ENCODE measurements at places on chromosomes 1 and 21. TPM values are rescaled to one million over a fixed set of nuclear protein-coding genes. Genes with fewer than 3 reads are reported as not detected.

The GBP6 gene
- total RNA-seq, result 0.80 TPM

The LRP8 gene
- total RNA-seq, result 0.76 TPM

The C8A gene
- total RNA-seq, result not detected

GRCh38 chr1:204224655-204225054 is 10.9 kb upstream of the GOLT1A start:
- DNase-seq, result no peak

DNA sequence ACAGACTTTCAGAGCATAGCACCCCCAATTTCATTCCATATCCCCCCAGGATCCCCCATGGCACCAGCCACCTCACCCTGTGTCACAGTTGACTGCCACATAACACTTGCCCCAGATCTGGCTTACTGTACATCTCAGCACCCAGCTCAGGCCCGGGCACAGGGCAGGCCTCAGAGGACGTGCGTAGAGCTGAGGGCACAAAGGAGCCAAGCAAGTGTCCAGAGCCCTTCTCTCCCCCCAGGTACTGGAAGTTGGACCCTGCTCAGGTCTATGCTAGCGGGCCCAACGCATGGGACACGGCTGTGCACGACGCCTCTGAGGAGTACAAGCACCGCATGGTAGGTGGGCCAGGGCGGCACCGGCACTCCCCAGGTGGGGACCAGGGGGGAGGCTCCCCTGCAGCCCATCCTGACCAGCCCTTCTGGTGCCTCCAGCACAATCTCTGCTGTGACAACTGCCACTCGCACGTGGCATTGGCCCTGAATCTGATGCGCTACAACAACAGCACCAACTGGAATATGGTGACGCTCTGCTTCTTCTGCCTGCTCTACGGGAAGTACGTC is 8.0 kb upstream of the SYTL1 start:
- no peak for DNase-seq

The FALEC gene
- total RNA-seq, result not detected

The ANKRD65 gene
- 3.1 TPM for total RNA-seq

- DNase-seq, result no peak
Measured at GRCh38 chr1:111538343-111539025, 35.1 kb upstream of the ADORA3 start.

DNA sequence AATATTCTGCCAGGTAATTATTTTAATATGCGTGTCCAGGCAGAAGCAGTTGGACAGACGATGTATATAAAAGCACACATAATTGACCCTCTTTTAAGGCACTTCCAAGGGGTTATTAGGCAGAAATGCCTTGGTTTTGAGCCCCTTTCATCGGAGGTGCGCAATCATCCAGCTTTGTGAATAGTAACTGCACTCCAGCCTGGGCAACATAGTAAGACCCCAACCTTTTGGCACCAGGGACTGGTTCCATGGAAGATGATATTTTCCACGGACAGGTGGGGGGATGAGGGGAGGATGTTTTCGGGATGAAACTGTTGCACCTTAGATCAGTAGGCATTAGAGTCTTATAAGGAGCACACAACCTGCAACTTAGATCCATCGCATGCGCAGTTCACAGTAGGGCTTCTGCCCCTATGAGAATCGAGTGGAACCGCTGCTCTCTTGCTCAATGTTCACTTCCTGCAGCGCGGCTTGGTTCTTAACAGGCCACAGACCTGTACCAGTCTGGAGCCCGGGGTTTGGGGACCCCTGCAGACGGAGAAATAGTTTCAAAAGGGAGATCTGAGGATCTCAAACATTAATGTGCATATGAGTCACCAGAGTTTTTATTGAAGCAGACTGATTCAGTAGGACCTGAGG is 1.8 kb upstream of the MCOLN2 start:
- no peak for DNase-seq

DNA sequence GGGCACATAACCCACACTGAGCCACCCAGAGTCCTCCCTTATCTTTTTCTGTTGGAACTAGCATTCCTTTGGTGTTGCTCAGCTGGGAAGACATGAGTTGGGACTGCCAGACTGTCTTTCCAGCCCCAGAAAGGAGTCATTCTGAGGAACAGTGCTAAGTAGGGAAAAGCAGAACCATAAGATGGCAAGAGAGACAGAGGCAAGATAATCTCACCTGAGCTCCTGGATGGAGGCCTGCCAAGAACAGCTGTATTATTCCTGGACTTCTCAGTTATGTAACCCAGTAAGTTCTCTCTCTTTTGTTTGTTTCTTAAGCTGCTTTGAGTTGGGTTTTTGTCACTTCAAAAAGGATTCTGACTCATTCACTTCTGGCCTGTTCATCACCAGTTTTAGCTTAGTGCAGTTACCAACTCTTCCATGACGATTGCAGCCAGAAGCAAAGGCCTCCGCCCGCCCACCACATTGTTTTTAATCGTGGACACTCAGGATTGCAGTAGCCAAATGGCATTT is 134.4 kb downstream of the OMA1 start:
- no peak for DNase-seq

DNA sequence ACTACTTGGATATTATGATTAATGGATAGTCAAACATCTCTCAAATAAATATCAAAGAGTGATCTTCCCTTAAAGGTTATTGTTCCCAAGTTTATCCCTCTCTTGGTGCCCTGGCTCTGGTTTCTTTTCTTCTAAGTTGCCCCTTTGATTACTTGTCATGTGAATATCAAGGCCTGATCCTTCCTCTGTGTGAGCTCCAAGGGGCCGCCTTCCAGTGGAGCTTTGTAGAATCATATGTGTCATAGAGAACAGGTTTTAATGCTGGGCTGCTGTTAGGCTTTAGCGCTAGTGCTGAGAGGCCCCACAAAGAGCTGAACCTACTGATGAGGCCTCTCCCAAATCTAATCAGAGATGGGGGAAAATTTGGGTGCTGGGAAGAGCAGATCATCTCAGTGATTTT is 25.5 kb downstream of the UCK2 start:
- DNase-seq, result no peak

The CYYR1 gene
- total RNA-seq, result 9.0 TPM

The HHAT gene
- total RNA-seq, result 4.6 TPM

- no peak for DNase-seq
Measured at GRCh38 chr1:27981145-27981544, 21.4 kb downstream of the XKR8 start.

The PAQR7 gene
- 25.6 TPM for total RNA-seq

The AMY1C gene
- total RNA-seq, result not detected

GRCh38 chr1:116538544-116538943 is 32.3 kb downstream of the CD58 start:
- no peak for DNase-seq

The TAL1 gene
- total RNA-seq, result 1.7 TPM

The RXRG gene
- total RNA-seq, result 2.3 TPM

- no peak for DNase-seq
Measured at GRCh38 chr21:26969971-26970725, 3.3 kb upstream of the ADAMTS5 start.

The CHAF1B gene
- 2.0 TPM for total RNA-seq

DNA sequence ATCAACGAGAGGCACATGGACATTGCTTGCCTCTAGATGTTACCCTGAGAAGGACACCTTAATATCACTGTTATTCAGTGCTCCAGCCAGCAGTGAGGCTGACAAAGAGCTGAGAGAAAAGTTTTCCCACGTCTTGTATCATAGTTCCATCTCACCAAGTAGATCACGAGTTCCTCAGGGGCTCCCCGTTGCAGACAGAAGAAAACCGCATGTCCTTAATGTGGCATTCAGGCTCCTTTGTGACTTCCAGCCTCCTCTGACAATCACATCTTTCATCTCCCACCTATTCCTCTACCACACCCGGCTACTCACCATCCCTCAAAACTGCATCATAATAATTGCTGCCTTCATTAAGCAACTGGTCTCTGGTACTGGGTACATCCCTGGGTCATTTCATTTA is 75.3 kb downstream of the DMRTA2 start:
- no peak for DNase-seq

GRCh38 chr1:7885513-7886404 is 32.9 kb upstream of the UTS2 start:
- peak; percentile 89 for DNase-seq

DNA sequence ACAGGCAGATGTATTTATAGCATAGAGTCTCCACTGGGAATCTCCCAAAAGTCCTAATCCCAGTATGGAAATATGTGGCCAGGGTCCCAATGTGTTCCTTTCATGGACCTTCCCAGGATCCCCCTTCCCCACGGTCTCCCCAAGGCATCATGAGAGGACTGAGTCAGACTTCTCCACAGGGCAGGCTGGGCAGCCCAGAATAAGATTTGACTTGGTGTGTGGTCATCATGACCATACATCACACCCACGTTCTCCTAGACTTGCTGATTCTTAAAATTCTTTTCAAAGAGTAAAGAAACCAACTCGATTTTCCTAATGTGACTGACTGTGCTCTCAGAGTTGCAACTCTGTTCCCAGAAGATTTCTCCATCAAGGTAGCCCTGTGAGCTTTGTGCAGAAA is 93.9 kb upstream of the CD34 start:
- no peak for DNase-seq

DNA sequence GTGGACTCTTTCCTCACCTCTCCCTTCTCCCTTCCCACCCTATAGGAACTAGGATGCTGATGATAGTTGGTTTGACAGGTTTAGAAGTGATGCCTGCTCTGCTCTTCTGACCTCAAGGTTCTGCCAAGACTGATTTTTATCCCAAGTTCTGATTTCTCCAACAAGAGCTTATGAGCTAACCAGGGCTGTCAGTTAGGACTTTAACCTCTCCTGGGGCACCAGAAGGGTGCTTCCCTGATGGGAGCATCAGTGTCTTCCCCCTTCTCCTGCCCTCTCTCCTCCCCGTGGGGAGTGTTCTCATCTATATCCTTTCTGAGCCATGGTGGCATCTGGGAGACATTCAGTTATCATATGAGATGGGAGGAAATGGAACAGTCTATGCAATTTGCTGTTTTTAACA is 44.0 kb downstream of the ATP2B4 start:
- no peak for DNase-seq

The TMPRSS15 gene
- not detected for total RNA-seq

DNA sequence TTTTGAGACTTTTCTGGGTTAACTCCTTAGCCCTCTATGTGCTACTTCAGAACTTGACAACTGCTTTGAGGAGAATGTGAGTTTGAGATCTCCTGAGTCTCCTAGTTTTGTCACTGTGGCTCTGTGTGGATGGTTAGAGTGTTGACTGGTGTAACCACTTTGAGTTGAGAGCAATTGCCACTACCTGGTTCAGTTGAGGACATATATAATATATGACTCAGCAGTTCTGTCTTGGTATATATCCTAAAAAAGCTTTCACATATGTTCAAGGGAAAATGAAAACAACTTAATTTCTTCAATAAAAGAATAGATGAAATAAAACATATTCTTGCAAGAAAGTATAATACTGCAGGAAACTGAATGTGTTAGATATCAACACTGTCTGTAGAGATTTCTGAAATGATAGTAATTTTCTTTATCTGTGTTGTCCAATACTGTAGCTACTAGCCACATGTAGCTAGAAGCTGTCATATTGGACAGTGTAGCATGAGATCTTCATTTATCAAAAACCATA is 96.7 kb upstream of the QSOX1 start:
- no peak for DNase-seq

Measured in lower leg skin (tissue), 4 donors.